Activated CD4-positive, alpha-beta T cell treated with anti-CD3 and anti-CD28 coated beads for 24 hours (primary cell): ENCODE measurements at places on chromosomes 16 and 17.

DNA sequence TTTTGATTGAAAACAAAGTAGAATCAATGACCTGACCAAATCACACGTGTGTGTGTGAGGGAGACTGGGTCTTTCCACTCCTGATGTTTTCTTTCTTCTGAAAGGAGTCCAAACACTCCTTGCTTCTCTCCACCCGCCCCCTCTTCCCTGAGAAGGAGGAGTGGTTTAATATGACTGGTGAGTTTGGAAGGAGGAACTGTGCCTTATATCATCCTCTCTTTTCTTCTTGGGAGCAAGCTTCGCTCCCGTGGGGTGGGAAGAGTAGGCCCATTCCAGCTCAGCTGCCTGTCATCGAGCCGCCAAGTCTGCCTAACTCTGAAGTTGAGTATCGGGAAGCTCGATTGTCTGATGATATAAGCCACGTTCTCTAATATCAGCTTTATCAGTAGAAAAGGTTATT lies 96.5 kb downstream of the YPEL2 start:
- no peak for DNase-seq

DNA sequence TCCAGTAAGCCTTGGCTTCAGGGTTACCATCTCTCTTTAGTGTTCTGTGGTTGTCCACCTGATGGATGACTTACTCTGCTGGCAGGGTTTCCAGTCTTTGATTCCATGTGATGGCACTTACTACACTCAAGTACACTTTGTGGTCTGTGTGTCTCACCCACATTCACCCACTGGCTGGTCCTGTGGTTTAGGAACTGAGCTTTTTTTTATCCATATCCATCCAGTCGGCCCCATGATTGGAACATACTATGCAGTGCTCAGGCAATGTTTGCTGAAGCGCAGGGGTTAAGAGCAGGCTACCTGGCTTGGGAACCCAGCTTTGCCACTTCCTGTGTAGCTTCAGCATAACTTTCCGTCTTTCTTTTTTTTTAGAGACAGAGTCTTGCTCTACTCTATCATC lies 2.8 kb upstream of the FUS start:
- no peak for DNase-seq

DNA sequence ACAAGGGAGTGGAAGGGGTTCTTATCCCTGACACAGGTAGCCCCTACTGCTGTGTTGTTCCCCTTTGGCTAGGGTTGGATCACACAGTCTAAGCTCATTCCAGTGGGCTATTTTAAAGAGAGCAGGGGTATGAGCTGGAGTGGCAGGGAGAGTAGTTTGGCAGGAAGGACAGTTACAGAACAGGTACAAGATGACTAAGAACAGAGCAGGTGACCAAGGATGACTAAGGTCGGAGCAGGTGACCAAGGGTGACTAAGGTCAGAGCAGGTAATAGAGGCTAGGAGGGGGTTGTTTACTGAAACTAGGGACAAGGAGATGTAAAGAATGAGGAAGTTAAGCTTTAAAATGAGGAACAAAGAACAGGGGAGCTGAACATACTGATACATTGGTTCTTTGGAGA lies 58.8 kb downstream of the UTP18 start:
- DNase-seq = no peak

- DNase-seq = no peak
These were observed 34.5 kb downstream of the FAM222B start for GRCh38 chr17:28807925-28808634.

DNA sequence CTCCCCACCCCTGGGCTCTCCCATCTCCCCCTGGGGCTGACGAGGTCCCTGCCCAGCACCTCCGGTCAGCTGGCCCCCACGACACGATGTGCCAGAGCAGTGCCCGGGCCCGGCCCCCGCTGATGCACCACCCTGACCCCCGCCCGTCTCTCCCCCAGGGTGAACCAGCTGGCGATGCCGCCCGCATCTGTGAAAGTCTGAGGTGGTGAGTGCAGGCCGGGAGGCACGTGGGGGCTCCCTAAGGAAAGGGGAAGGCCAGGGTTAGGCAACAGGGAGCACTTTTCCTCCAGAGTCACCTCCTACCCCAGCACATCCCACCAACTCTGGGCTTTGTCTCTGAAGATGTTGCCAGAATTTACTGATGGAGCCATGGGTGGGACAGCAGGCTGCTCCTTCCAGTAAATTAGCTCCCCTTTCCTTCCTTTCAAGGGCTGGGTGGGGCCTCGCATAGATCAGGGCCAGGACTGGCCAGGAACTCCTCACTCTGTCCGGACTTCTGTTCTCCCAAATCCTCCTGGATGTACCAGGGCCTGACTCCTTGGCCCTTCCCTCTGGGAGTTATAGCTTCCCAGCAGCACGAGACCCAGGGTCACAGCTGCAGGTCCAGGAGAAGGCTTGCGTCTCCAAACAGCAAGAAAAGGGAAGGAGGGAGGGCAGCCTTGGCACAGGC lies 18.3 kb downstream of the MYBBP1A start:
- DNase-seq = no peak

DNA sequence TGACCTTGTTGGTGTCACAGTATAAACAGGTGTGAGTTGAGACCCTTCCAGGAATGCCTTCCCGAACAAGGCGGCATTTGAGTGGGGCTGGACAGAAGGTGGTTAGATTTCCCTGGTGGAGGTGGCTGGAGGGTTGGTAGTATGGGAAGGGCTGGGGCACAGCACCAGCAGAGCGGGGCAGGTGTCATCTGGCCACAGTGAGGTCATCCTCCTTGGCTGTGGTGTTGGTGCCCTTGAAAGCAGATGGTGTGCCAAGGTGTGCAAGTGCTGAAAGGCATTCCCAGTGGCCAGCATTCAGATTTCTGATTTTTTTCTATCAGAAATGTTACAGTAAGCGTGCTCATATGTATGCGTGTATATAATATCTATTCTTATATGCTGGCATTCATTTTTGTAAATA lies 126.6 kb downstream of the LAT start:
- DNase-seq = no peak

DNA sequence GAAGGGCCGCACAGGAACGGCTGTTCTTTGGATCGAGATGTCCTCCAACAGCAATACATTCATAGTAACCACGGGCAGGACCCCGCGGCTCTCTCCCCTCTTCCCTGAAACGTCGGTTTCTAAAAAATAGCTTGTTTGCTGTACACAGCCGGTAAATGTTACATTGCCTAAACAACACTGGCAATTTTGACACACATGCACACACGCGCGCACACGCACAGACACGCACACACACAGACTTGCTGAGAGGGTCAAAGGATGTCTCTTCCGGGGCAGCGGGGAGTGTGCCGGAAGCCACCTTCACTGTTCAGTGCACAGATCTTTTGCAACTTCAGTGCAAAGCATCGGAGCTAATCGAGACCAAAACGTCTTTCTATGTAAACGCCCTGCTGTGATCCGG lies 35.8 kb downstream of the ZDHHC7 start:
- no peak for DNase-seq

DNA sequence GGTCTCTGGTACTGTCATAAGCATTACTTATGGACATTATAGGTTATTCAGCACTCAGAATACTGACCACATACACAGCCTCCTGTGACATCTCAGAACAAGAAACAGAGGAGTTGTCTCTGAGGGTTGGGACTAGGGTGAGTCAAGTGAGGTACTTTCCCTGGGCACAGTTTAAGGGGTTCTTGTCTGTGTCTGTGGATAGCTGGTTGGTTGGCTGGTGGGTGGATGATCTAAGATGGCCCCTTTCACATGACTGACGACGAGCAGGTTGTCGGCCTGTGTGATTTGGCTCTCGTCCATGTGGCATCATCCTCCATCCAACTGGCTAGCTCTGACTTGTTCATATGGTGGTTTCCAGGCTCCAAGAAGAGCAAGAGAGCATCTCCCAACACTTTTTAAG lies 163.9 kb downstream of the PRKCB start:
- DNase-seq = peak; percentile 50

GRCh38 chr17:83198366-83199341 lies 119.2 kb downstream of the METRNL start:
- no peak for DNase-seq

DNA sequence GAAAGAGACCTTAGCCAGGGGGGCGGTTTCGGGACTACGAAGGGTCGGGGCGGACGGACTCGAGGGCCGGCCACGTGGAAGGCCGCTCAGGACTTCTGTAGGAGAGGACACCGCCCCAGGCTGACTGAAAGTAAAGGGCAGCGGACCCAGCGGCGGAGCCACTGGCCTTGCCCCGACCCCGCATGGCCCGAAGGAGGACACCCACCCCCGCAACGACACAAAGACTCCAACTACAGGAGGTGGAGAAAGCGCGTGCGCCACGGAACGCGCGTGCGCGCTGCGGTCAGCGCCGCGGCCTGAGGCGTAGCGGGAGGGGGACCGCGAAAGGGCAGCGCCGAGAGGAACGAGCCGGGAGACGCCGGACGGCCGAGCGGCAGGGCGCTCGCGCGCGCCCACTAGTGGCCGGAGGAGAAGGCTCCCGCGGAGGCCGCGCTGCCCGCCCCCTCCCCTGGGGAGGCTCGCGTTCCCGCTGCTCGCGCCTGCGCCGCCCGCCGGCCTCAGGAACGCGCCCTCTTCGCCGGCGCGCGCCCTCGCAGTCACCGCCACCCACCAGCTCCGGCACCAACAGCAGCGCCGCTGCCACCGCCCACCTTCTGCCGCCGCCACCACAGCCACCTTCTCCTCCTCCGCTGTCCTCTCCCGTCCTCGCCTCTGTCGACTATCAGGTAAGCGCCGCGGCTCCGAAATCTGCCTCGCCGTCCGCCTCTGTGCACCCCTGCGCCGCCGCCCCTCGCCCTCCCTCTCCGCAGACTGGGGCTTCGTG lies at the start of gene MAPT:
MAPT (plus strand) TSS at position 533 of the 763 bp plus-strand sequence. CDS start 67,784 bp downstream, outside the sequence.
- DNase-seq = peak; percentile 72

- no peak for DNase-seq
These were observed 306.1 kb upstream of the KIF2B start for GRCh38 chr17:53516636-53517035.

DNA sequence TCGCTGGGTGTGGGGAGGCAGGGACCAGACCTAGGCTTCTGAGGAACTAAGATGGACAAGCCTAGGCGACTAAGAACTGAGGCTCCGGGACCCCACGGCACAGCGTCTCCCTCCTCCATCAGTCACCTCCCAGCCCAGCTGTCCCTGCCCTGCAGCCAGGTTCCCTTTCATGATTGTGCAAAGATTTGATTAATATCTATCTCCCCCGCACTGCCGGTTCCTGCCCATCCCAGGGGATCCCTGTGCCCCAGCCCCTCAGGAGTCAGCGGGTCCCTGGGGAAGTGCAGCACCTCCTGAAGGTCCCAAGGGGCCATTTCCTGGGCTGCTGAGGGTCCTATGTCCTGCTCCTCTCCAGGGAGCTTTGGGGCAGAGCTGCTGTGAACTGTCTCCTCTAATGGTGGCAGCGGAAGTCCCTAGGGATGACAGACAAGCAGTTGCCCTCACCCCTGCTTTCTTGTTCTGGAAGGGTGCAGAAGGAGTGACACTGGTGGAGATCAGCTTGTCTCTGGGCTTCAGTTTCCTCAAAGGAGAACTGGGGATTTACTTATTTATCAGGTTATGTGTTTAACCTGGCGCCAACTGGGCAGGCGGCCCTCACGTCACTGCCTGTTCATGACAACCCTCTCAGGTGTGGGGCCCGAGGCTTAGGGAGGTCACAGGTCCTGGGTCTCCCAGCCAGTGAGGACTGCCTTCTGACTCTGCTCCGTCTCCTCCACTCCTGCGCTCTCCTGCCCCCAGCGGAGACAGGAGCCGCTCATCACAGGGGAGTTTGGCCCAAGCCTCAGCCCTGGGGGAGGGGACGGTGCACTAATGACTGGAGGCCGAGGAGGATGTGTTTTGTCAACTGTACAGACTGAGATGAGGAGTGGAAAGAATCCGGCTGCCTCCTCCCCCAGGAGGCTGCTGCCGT lies 1.9 kb upstream of the C16orf74 start:
- no peak for DNase-seq

DNA sequence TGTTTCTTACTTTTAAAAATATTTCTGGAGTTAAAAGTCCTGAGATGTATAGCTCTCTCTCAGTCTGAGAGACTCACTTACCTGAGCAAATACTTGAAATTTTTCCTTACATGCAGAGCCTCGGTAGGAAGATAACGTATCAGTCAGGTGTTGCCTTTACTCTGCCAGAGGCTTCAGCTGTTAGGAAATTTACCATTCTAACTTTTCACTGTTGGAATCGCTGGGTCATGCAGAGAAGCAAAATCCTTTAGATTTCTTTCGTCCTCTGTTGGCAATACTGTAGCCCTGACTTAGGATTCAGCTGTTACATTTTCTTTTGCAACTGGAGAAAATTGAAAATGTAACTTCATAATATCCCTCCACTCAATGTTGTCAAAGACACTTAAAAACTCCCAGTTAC lies 20.0 kb upstream of the KCNJ16 start:
- DNase-seq = no peak

- DNase-seq = no peak
These were observed 27.0 kb upstream of the ANKRD40CL start for GRCh38 chr17:50794361-50794760.

DNA sequence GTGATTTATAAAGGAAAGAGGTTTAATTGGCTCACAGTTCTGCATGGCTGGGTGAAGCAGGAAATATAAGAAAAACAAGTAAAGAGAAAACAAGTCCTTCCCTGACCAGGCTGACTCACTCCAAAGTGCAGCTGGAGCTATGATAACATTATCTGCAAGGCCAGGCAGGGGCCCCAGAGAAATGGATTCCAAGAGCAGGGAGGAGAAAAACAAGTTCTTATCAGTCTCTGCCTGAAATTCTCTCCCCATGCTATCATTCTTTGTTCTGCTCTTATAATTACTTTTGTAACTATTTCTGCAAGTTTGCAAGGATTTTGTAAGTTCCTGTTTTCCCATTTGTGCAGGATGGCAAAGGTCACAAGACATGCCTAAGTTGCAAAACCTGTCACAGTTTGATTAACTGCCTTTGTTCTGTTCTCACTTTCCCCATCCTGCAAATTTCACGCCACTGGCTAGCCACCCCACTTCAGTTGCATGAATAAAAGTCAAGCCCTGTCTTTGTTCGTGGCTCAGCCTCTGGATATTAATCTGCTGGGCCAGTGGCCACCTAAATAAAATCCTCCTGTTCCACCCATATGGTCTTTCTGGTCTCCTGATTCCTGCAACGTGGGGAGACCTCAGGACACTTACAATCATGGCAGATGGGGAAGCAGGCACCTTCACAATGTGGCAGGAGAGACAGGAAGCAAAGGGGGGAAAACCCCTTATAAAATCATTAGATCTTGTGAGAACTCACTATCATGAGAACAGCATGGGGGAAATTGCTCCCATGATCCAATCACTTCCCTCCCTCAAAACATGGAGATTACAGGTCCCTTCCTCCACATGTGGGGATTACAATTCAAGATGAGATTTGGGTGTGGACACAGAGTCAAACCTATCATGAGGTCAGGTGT lies 13.1 kb downstream of the ABCA9 start:
- DNase-seq = no peak

DNA sequence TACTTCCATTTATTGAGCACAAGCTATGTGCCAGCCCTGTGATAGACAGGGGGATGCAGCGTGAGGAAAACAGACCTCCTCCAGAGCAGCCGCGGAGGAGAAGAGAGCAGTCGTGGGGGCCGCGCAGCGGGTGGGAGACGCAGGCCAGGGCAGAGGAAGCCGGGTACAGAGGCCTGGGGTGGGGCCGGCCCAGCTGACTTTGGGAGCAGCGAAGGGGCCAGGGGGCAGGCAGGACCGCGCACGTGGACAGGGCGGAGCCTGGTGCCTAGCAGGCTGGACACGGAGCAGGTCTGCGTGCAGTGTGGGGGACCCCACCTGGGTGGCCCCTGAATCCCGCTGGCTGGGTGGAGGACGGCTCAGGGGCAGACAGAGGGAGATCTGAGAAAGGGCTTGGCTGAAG lies 46.2 kb downstream of the ZFPM1 start:
- no peak for DNase-seq

GRCh38 chr17:13084420-13084819 lies 66.6 kb upstream of the ELAC2 start:
- no peak for DNase-seq
